CD4-positive, alpha-beta T cell treated with Interleukin-1 beta for 1 hour (primary cell): ENCODE measurements at places on chromosomes 11 and 22.

DNA sequence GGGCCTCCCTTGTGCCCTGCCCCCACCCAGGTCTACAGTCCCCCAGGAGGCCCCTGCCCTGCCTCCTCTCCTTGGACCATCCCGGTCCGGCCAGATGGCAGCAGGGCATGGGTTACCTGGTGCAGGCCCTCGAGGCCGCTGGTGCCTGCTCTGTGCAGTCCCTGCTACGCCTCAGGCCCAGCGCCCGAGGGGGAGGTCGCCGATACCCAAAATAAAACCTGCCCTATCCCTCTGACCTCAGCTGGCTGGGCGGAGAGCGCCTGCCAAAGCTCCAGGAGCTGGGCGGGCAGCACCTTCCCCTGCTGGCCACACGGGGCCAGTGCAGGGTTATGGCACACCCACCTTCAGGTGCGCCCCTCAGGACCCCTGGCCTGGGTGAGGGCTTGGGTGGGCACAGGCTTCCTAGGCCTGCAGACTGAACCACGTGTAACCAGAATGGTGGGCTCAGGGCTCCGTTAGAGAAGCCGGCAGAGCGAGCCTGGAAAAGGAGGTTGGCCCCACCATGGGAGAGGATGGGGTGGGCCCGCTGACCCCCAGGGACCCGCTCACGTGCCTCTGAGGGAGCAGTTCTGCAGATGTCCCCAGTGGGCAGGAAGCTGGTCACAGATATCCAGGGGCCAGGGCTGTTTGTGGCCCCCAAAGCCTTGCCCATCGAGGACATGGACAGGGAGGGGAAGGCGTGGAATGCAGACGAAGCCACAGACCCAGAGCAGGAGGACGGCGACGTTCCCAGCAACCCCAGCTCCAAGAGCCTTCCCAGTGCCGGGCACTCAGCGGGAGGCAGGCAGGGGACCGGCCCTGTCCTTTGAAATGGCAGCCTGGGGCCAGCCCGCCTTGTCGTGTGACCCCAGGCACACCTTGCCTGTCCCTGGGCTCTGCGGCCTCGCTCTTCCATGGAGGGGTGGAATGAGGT is 1.7 kb upstream of the TNNT3 start:
- no peak for DNase-seq

DNA sequence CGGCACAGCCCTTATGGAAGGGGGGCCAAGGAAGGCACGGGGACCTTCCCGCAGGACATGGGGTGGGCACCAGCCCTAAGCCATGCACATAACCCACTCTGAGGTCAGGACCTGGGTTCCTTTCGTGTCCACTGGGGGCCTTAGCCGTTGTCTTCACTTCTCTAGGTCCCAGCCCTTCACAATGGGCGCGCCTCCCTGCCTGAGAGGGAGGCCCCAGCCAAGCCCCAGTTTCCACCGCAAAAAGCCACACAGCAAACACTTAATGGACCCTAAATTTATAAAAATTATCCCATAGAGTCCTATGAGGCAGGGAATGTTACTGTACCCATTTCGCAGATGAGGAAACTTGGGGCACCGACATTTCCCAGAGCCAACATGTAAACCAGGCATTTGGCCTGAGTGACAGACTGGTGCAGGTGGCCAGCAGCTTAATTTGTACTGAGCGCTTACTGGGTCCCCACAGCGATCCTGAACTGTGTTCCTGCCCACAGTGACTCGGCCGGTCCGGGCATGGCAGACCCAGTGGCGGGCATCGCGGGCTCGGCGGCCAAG is 1.2 kb downstream of the GAS2L1 start:
- no peak for DNase-seq

- DNase-seq = peak; percentile 82
Measured at GRCh38 chr22:26589845-26590736, at the start of gene TPST2. TPST2 (minus strand) TSS chr22:26590132; CDS start chr22:26541630, 48,502 bp downstream.

GRCh38 chr11:79466411-79466810 is 25.6 kb upstream of the TENM4 start:
- no peak for DNase-seq

GRCh38 chr11:45278714-45279113 is 7.4 kb downstream of the SYT13 start:
- no peak for DNase-seq

GRCh38 chr11:66614073-66614472 is 2.4 kb upstream of the RBM14 start:
- no peak for DNase-seq

GRCh38 chr22:39514373-39514973 is 5.9 kb upstream of the ATF4 start:
- DNase-seq = peak; percentile 55

DNA sequence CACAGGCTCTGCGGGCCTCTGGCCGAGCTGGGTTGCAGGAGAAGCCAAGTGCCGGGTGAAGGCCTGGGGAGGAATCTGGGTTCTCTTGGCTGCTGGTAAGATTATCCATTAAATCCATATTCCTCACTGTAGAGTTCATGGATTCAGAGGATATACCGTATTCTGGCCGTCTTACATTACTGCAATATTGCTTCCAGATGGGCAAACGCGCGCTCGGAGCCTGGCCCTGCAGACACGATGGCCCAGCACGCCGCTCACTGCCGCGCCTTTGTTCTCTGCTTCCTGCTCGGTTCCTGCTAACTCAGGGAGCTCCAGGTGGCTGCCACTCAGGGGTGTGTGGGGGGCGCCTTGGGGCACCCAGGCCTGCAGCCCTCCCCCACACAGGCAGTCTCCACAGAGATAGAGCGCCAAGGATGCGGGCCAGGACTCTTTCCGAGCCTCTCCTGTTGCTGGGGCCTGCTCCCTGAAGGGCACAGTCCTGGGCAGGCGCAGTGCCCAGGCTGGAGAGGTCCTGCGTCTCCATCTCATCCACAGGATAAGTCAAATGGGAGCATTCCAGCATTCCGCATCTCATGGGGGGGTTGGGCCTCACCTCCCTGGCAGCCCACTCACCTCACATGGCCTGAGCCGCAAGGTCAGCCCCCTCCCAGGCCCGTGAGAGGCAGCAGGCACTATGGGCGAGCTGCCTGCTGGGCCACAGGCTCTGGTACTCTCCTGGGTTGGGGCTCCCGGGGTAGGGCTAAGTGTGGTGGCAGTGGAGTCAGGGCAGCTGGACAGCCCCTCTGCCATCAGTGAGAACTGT is 14.1 kb upstream of the KCNQ1OT1 start:
- DNase-seq = no peak

- no peak for DNase-seq
Measured at GRCh38 chr11:116110802-116111201, 606.6 kb upstream of the CADM1 start.

- no peak for DNase-seq
Measured at GRCh38 chr11:64290352-64291261, 495 bp upstream of the KCNK4 start.

DNA sequence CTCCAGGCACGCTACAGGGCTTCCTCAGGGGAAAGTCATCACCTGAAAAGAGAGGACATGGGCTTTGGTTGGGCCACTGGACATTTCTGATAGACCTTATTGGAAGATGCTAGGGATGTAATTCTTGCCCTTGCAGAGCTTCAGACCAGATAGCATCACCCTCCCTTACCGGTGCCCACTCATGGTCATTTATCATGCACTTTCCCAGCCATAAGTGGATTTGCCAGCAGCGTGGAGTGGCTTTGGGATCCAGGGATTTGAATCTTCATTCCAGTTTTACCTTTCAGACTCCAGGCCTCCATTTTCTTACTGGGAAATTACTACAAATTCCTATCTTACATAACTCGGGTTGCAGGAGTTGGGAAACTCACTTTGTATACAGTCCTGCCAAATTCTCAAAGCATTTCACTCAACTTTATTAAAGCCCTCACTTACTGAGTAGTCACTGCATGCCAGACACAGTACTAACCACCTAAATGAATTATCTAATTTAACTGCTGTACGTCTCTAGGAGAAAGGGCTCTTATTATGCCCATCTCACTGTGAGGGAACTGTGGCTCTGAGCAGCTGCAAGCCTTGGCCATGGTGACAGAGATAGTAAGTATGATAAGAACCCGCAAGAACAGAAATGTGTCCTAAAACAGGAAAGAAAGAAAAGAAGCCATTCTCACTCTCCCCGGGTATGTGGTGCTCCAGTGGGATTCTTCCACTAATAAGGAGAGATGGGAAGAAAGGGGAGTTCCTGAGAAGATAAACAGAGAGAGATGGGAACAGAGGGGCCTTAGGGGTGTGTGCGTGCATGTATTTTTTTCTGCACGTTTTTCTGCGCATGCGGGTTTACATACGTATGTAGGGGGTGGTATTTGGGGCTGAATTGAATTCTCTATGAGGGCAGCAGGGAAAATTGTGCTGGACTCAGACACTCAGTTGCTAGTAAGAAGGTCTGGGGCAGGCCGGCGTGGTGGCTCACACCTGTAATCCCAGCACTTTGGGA is 9.7 kb downstream of the CHRM1 start:
- DNase-seq = no peak

GRCh38 chr22:38180841-38181452 is 683 bp downstream of the PLA2G6 start:
- peak; percentile 65 for DNase-seq

GRCh38 chr11:91860661-91861060 is 364.0 kb upstream of the FAT3 start:
- no peak for DNase-seq

DNA sequence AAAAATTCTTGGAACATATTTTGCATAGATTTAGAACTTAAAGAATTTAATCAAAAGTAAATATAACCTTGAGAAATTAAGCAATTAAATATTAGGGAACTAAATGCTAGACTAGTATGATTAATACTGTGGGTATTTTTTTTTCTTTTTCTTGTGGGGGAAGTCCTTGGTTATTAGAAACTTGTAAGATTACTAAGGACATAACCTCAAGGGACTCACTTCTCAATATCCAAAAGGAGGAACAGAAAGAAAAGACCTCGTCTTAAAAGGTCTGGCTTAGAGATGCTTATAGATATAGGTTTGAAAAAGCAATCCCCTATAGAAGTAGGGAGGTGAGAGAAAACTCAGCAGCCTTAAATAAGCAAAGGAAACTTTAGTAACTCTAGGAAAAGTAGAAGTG is 368.5 kb downstream of the INSC start:
- no peak for DNase-seq

DNA sequence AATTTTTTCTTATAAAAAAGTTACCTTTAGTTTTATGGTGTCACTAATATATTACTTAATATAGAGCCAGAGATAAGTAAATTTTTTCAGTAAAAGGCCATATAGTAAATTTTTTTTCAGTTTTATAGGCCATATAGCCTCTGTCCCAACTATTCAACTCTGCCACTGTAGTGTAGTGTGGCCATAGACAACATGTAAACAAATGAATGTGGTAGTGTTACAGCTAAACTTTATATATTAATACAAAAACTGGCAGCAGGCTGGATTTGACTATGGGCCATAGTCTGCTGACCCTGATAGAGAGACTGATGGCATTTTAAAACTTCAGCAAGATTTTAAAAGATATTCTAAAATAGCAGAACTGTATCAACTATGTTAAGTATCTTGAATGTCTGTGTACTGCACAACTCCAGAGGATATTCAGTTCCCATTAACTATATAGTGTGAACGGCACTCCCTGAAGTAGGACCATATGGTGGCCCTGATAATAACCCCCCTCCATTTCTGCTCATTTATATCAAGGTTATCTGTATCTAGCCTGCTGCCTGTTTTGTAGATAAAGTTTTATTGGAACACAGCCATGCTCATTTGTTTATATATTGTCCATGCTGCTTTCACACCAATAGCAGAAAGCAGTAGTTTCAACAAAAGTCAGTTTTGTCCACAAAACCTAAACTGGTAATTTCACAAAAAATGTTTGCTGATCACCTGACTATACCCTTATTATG is 71.6 kb downstream of the PRMT3 start:
- no peak for DNase-seq

DNA sequence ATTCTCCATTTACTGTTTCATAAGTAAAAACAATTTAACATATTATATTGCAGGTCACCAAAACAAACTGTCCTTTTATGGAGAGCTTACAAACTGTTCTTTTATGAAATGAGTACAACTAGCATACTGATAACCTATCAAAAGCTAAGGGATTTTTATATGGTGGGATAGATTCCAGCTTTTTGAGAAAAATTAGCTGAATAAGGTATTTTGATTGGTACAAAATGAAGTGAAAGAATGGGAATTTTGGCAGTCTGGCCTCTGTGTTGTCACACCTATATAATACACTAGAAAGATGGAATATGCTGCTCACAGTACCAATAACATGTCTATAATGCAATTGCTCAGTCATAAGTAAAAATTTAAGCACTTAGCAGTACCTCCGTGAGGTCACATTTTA is 11.4 kb downstream of the TRAF6 start:
- no peak for DNase-seq

- no peak for DNase-seq
Measured at GRCh38 chr11:70445091-70445490, 46.8 kb downstream of the CTTN start.

GRCh38 chr22:17106785-17107546 is 14.2 kb downstream of the TMEM121B start:
- DNase-seq = peak; percentile 54

- DNase-seq = no peak
Measured at GRCh38 chr11:33772300-33772699, 2.0 kb downstream of the FBXO3 start.
